ENCODE measurements at places on chromosomes 2 and 18. TPM values are rescaled to one million over a fixed set of nuclear protein-coding genes. Genes with fewer than 3 reads are reported as not detected.
A peak's percentile ranks its signal among the peaks of the same experiment; 100 is the strongest.

Gene TSGA10
- total RNA-seq = 7.8 TPM

Gene CIDEA
- not detected for total RNA-seq

Gene GALR1
- total RNA-seq = not detected

Gene AQP4
- total RNA-seq = 2.1 TPM

Gene NDC80
- total RNA-seq = 61.8 TPM

Gene WNT6
- total RNA-seq = not detected

Gene TNP1
- not detected for total RNA-seq

Gene SPP2
- not detected for total RNA-seq

GRCh38 chr2:23549051-23549450, 164.1 kb downstream of the KLHL29 start:
- H3K4me1 ChIP-seq = no peaks in the 10 kb centered on the region
- no peaks in the 10 kb centered on the region for H3K27me3 ChIP-seq
- no peak overlapping the region for H3K27ac ChIP-seq

DNA sequence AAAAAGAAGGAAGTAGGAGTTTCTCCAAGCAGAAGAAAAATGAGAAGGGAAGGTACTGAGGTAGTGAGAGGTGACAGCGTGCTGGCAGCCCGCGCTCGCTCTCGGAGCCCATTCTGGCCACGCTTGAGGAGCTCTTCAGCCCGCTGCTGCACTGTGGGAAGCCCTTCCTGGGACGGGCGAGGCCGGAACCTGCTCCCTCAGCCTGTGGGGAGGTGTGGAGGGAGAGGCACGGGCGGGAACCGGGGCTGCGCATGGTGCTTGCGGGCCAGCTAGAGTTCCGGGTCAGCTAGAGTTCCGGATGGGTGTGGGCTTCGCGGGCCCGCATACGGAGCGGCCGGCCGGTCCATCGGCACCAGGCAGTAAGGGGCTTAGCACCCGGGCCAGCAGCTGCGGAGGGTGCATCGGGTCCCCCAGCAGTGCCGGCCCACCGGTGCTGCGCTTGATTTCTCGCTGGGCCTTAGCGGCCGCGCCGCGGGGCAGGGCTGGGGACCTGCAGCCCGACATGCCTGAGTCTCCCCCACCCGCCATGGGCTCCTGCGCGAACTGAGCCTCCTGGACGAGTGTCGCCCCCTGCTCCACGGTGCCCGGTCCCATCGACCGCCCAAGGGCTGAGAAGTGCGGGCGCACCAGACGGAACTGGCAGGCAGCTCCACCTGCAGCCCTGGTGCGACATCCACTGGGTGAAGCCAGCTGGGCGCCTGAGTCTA, 11.1 kb upstream of the CYS1 start:
- no peaks in the 10 kb centered on the region for H3K27me3 ChIP-seq
- no peak for DNase-seq
- no peak overlapping the region for H3K27ac ChIP-seq
- no peaks in the 10 kb centered on the region for H3K36me3 ChIP-seq
- H3K4me1 ChIP-seq = peaks cover 4% of the 10 kb centered on the region

DNA sequence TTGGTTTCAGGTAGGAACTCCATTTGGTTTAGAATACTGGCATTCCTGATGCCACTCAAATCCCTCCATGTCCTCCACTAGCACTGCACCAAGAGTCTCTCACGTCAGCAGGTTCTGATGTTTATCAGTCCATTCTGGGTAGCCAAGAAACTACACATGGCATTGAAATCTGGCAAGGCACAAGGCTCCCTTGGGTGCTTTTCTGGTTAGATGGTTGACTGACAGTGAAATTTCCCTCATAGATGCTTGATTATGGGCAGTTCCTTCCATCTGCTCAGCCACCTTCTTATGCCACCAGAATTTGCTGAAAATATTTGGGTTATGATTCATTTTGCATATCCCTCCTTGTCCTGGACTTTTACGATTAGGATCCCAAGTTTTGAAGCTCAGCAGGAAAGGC, 32.6 kb downstream of the EDAR start:
- no peak overlapping the region for H3K4me3 ChIP-seq
- H3K27ac ChIP-seq = no peak overlapping the region
- DNase-seq = no peak
- H3K36me3 ChIP-seq = no peaks in the 10 kb centered on the region
- H3K4me1 ChIP-seq = peaks cover 13% of the 10 kb centered on the region
- peaks cover 41% of the 10 kb centered on the region for H3K27me3 ChIP-seq

DNA sequence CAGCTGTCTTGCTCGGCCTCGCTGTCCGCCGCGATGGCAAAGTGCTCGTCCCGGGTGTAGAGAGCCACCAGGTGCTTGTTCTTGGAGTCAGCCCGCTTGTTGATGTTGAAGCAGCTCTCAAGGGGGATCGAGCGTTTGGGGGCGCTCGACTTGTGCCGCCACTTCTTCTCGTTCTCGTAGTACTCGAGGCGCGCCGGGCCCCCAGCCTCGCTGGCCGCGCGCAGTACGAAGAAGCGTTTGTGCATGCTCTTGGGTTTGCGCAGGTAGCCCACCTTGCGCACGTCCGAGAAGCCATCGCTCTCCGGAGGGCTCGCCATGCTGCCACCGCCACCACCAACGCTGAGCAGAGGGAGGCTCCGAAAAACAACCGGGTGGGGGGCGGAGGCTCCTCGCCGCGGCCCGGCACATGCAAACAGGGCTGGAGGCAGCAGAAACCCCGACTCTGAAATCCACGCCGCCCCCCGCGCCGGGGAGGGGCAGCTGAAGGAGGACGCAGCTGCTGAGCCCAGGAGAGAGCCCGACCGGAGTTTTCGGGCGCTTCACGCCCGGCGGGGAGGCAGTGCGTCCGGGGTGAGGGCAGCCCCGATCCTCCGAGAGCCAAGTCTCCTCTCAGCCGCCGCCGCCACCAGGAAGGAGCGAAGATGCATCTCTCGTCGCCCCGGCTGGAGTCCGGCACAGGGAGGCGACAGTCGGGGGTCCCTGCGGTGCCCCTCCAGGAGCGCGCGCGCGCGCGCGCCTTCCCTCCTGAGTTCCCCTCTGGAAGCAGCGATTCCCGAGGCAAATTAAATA, 1.0 kb downstream of the IRS1 start:
- H3K27me3 ChIP-seq = no peaks in the 10 kb centered on the region
- H3K27ac ChIP-seq = peak overlapping the region; percentile 90
- peak; percentile 84 for DNase-seq
- H3K4me1 ChIP-seq = peaks cover 12% of the 10 kb centered on the region

DNA sequence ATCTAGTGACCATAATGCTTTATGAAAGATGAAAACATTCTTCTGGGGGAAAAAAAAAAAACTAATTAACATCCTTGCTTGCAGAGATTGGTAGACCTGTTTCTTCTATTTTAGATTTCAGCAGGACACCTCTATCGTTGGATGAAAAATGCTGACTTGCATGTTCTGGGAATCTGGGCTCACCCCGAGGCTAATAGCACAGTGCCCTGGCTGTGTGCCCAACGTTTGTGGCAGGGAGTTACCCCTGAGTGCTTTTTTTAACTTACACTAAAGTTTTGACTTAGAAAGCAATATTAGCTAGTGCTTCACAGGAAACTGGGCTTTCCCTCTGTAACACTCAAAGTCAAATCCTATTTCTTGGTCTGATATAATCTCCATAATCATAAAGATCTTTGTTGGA, 233.2 kb downstream of the SLC8A1 start:
- no peak for DNase-seq
- no peak overlapping the region for H3K27ac ChIP-seq
- H3K4me3 ChIP-seq = no peak overlapping the region
- H3K36me3 ChIP-seq = no peaks in the 10 kb centered on the region
- no peaks in the 10 kb centered on the region for H3K27me3 ChIP-seq
- no peaks in the 10 kb centered on the region for H3K4me1 ChIP-seq

DNA sequence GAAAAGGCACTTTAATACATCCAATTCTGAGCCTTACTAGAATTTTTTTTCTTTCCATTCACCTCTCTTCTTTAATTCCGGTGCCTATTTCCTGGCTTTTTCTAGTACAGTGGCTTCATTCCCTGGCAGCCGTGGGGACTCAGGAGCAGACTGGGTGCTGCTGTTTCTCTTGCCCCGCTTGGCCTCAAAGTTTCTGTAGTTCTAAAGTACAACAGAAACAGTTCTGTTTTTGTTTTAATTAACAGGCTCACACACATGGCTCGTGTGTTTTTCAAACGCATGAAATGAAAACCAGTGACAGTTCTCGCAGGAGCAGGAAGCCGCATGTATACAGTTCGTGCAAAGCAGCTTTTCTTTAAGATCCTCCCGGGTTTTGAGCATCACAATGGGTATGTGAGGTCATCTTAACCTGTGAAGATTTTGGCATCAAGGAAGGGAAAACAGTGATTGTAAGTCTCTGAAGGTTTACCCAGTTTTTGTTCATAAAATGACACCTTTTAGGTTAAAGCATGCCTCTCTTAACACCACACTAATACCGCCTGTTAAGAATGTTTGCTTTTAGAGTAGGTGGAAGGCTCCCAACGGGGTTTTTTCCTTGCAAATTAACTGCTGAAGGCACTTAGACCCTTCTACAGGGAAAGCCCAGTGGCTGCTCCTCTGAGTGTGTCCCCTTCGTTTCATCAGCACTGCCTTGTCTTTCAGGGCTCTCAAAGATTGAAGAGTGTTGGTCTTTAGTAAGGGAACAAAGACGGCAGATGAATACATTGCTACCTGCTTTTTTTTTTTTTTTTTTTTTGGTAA, 5.8 kb downstream of the FZD7 start:
- H3K27me3 ChIP-seq = no peaks in the 10 kb centered on the region
- peak overlapping the region; percentile 97 for H3K4me3 ChIP-seq
- H3K27ac ChIP-seq = peak overlapping the region; percentile 33
- peak; percentile 84 for DNase-seq
- peaks cover 48% of the 10 kb centered on the region for H3K36me3 ChIP-seq

- no peaks in the 10 kb centered on the region for H3K27me3 ChIP-seq
- H3K27ac ChIP-seq = no peak overlapping the region
These were observed 148.4 kb downstream of the HDAC4 start for GRCh38 chr2:239252393-239252792.

- peaks cover 3% of the 10 kb centered on the region for H3K4me1 ChIP-seq
- no peaks in the 10 kb centered on the region for H3K27me3 ChIP-seq
- no peak overlapping the region for H3K27ac ChIP-seq
- DNase-seq = no peak
These were observed 25.7 kb downstream of the DCDC2C start for GRCh38 chr2:3729055-3729448.

- no peaks in the 10 kb centered on the region for H3K36me3 ChIP-seq
- no peak overlapping the region for H3K27ac ChIP-seq
- no peak for DNase-seq
These were observed 243.3 kb downstream of the LOXHD1 start for GRCh38 chr18:46413684-46414083.

DNA sequence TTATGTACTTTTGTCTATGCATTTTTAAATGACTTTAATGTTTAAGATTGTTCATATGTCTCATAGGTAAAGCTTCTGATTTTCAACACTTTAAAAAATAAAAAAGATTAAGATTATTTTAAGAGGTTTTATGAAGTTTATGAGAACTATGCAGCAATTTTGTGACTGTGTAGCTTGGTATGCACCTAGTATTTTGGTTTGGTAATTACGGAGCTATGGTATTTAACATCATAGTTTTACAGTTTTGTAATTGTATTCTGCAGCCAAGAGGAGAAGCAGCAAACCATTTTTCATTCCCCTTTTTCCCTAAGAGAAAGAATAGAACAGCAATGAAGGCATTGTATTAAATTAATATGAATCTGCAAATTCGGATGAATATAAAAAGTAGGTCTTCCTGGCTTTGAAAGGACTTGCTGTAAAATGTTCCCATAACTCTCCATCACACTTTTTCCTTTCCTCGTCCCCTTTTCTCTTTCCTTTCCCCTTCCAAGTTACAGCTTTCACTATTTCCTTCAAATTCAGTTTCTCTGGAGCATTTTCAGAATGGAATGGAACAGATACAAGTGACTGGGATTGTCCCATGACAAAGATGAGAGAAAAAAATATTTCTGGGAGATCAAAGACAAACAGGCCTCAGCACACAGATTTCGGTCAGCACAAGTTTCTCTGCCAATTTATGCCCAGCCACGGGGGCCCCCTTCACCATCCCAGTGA, 26.1 kb upstream of the PIEZO2 start:
- no peaks in the 10 kb centered on the region for H3K36me3 ChIP-seq
- no peak overlapping the region for H3K4me3 ChIP-seq
- no peak for DNase-seq
- no peak overlapping the region for H3K27ac ChIP-seq
- no peaks in the 10 kb centered on the region for H3K27me3 ChIP-seq

DNA sequence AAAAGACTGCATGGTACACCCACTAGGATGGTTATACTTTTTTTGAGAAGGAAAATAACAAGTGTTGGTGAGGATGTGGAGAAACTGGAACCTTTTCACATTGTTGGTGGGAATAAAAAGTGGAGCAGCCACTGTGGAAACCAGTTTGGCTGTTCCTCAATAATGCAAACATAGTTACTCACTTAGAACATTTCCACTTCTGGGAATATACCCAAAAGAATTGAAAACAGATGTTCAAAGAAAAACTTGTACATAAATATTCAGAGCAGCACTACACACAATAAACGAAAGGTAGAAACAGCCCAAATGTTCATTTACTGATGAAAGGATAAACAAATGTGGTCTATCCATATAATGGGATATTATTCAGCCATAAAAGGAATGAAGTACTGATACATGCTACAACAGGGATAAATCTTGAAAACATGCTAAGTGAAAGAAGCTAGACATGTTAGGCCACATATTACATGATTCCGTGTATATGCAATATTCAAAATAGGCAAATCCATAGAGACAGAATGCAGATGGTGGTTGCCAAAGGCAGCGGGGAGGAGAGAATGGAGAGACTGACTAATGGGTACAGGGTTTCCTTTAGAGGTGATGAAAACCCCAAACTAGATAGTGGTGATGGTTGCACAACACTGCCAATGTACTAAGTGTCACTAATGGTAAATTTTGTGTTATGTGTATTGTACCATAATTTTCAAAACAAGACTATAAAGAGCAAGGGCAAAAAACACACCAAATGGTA, 20.9 kb upstream of the LMAN1 start:
- DNase-seq = no peak
- no peak overlapping the region for H3K27ac ChIP-seq
- peaks cover 47% of the 10 kb centered on the region for H3K27me3 ChIP-seq

DNA sequence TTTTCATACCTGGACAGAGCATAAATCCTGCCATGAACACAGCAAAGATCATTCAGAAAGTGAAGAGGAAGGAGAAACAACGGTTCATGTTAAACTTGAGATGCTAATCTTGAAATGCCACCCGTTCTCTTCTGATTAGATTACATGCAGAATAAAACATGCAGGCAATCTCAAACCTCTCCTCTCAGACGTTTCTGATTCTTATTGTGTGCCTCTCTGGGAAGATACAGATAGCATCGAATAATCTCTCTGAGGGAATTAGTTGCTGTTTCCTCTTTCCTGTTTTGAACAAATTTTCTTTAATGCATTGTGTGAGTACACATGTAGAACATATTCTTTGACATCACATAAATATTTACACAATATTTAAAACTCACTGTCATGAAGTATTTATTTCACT, 313.4 kb downstream of the PRKCE start:
- H3K27ac ChIP-seq = no peak overlapping the region
- no peaks in the 10 kb centered on the region for H3K27me3 ChIP-seq
- H3K4me3 ChIP-seq = no peak overlapping the region
- H3K36me3 ChIP-seq = no peaks in the 10 kb centered on the region
- peaks cover 5% of the 10 kb centered on the region for H3K4me1 ChIP-seq

- H3K27ac ChIP-seq = no peak overlapping the region
- DNase-seq = no peak
- H3K36me3 ChIP-seq = no peaks in the 10 kb centered on the region
- no peaks in the 10 kb centered on the region for H3K27me3 ChIP-seq
- H3K4me1 ChIP-seq = peaks cover 19% of the 10 kb centered on the region
These were observed 15.7 kb upstream of the FZD7 start for GRCh38 chr2:202017940-202018339.

GRCh38 chr2:187497858-187498463, 49.9 kb upstream of the CALCRL start:
- no peak overlapping the region for H3K27ac ChIP-seq
- H3K27me3 ChIP-seq = no peaks in the 10 kb centered on the region
- H3K4me3 ChIP-seq = no peak overlapping the region
